ENCODE measurements at places on chromosomes 3 and 15. TPM values are rescaled to one million over a fixed set of nuclear protein-coding genes. Genes with fewer than 3 reads are reported as not detected.

RTP3 gene
- total RNA-seq: not detected

- DNase-seq: no peak
- H3K27me3 ChIP-seq: no peaks in the 10 kb centered on the region
- H3K27ac ChIP-seq: no peak overlapping the region
These were observed 74.2 kb upstream of the PROK2 start for GRCh38 chr3:71859123-71859519.

CCDC39 gene
- total RNA-seq: 0.79 TPM

DNA sequence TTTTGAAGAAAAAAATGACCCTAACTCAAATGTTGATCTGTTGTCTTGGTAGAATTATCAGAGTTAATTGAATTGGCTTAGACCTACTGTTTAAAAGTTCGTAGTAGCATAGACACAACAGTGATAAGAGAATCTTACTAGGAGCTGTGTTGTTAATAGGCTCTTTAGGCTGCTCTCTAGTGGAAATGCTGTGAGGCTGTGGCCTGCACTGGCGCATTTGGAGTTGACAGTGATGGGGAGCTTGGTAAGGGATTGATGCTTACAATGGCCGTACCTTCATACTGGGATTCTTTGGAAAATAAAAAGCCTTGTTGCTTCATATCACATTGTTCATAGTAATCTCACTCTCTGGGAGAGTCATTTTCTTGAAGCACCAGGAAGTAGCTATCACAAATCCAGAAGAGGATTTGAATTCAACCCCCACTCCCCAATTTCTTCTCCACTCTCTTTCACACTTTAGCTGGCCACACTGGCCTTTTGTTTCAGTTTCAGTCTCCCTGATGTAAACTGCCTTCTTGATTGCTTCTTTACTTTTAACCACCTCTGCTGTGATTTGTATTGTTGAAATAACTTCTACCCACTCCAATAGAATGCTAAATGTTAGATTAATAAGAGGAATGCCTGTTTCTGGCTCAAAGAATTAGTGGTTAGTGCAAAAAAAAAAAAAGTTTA, 56.6 kb downstream of the CEP63 start:
- no peak overlapping the region for H3K27ac ChIP-seq
- no peak overlapping the region for H3K4me3 ChIP-seq
- peaks cover 8% of the 10 kb centered on the region for H3K36me3 ChIP-seq
- H3K4me1 ChIP-seq: no peaks in the 10 kb centered on the region
- DNase-seq: no peak

GRCh38 chr15:49902685-49903501, 216.1 kb downstream of the ATP8B4 start:
- H3K4me3 ChIP-seq: no peak overlapping the region
- DNase-seq: no peak
- H3K4me1 ChIP-seq: no peaks in the 10 kb centered on the region

HHLA2 gene
- not detected for total RNA-seq

- H3K27ac ChIP-seq: no peak overlapping the region
- H3K27me3 ChIP-seq: no peaks in the 10 kb centered on the region
- H3K4me3 ChIP-seq: no peak overlapping the region
- DNase-seq: no peak
- peaks cover 12% of the 10 kb centered on the region for H3K36me3 ChIP-seq
- H3K4me1 ChIP-seq: no peaks in the 10 kb centered on the region
These were observed 81.4 kb downstream of the PDE8A start for GRCh38 chr15:85063088-85063487.

DNA sequence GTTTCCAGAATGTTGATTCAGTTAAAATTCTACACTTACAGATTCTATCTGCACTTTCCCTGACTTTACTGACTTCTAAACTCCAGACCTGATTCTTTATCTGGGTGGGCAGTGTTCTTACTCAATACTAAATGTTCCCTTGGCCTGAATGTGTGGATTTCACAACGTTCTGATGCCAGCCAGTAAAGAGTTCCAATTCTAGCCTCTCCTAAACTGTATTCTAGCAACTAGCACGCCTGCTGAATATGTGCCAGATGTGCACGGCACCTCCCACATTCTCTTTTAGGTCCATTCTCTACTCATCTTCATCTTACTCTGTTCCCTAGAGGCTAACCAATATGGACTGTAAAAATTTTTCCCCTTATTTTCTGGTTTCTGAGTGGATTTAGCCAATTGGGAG, 479.5 kb upstream of the AGTR1 start:
- H3K27ac ChIP-seq: no peak overlapping the region
- H3K4me3 ChIP-seq: no peak overlapping the region
- no peaks in the 10 kb centered on the region for H3K27me3 ChIP-seq
- DNase-seq: no peak
- no peaks in the 10 kb centered on the region for H3K36me3 ChIP-seq
- no peaks in the 10 kb centered on the region for H3K4me1 ChIP-seq

DNA sequence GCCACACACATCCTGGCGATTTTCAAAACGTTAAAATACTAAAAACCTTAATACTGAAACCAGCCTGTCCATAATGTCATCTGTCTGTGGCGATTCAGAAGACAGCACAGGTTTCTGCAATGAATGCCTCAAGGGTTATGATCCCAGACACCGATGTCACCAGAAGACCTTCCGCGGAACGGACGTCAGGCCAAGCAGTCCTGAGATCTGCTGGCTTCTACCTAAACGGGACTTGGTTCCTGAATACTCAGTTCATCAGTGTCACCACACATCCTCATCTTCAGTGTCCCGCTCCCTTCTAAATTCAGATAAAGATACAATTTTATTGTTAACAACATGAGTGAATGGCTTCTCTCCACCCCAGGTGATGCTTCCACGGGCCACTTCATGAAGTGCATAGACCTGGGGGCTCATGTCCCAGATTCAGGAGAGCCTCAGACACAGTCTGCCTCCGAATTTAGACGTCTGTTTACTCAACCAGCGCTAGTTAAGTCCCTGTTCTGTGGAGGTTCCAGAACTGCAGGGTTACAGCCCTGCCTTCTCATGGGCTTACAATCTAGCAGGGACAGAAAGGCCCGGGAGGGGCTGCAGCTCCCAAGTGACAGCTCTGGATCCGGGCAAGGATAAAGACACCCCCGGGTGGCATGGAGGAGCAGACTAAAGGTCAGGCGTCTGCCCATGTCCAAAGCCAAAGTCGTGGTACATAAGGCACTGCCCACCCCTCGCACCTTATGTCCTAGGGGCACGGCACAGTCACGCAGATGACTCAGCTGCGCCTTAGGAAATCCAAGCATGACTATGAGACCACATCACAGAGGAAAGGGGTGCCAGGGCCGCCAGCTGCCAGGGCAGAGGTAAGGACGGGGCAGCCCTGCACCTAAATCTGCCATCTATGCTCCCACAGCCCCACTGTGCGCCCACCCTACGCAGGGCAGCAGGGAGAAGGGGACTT, 75.9 kb downstream of the VGLL4 start:
- DNase-seq: no peak
- no peaks in the 10 kb centered on the region for H3K4me1 ChIP-seq
- no peaks in the 10 kb centered on the region for H3K27me3 ChIP-seq

DNA sequence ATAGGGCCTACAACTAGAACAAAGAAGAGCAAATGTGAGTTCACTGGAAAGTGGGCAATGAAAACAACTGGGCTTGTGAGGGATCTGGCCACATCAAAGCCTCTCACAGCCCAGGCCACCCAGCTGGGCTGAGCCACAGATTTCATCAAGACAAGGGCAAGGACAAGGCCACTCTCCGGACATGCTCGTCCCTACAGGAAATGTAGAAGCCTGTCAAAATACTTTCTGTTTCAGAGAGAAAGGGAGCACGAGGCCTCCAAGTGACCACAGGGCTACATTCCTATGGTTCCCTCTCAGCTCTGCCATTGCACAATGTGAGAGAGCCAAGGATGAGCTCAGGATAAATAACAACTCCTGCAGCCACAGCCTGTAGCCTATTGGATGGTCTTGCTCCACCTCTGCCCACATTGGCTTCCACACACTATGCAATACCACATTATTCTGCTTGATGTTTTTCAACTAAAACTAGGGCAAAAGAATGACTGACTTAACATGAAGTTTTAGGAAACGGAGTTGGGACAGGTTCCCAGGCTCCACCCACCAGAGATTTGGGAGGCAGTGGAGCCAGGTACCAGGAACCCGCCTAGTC, 12.1 kb downstream of the TBC1D2B start:
- H3K27me3 ChIP-seq: no peaks in the 10 kb centered on the region
- H3K4me1 ChIP-seq: peaks cover 19% of the 10 kb centered on the region
- H3K4me3 ChIP-seq: no peak overlapping the region
- no peaks in the 10 kb centered on the region for H3K36me3 ChIP-seq
- H3K27ac ChIP-seq: no peak overlapping the region
- DNase-seq: no peak

DNA sequence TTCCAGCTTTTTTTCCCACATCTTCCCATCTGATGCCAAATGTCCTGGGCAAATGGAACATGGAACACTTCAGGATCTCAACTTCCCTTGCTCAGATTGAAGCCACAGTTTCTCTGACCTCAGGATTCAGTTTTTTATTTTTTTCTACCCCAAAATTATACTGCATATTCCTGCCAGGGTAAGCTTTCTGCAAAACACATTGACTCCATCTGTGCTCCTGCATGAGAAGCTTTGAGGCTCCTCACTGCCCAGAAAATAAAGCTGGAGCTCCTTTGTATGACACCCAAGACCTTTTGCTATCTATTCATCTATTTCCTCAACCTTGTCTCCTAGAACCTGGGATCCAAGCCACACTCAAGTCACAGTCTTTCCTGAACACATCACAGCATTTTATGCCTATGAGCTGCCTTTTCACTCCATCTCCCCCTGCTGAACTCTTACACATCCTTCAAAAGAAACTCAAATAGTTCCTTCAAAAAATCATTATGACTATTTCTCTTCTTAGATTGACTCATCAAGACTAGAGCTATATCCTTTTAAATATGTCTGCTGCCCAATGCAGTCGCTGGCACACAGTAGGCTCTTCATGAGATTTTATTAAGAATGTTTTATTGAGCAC, 57.4 kb upstream of the PSMD6 start:
- no peaks in the 10 kb centered on the region for H3K36me3 ChIP-seq
- no peak overlapping the region for H3K27ac ChIP-seq
- peaks cover 5% of the 10 kb centered on the region for H3K4me1 ChIP-seq
- no peaks in the 10 kb centered on the region for H3K27me3 ChIP-seq
- no peak overlapping the region for H3K4me3 ChIP-seq

INSYN1 gene
- total RNA-seq: 2.5 TPM

CSPG4 gene
- 2.0 TPM for total RNA-seq

- H3K27ac ChIP-seq: no peak overlapping the region
- no peak overlapping the region for H3K4me3 ChIP-seq
- no peak for DNase-seq
- H3K4me1 ChIP-seq: peaks cover 9% of the 10 kb centered on the region
These were observed 9.1 kb upstream of the FEM1B start for GRCh38 chr15:68268405-68268804.

GRCh38 chr3:122915300-122916055, 112.1 kb downstream of the SEMA5B start:
- H3K27me3 ChIP-seq: no peaks in the 10 kb centered on the region
- no peak overlapping the region for H3K4me3 ChIP-seq
- no peak overlapping the region for H3K27ac ChIP-seq
- DNase-seq: no peak

DNA sequence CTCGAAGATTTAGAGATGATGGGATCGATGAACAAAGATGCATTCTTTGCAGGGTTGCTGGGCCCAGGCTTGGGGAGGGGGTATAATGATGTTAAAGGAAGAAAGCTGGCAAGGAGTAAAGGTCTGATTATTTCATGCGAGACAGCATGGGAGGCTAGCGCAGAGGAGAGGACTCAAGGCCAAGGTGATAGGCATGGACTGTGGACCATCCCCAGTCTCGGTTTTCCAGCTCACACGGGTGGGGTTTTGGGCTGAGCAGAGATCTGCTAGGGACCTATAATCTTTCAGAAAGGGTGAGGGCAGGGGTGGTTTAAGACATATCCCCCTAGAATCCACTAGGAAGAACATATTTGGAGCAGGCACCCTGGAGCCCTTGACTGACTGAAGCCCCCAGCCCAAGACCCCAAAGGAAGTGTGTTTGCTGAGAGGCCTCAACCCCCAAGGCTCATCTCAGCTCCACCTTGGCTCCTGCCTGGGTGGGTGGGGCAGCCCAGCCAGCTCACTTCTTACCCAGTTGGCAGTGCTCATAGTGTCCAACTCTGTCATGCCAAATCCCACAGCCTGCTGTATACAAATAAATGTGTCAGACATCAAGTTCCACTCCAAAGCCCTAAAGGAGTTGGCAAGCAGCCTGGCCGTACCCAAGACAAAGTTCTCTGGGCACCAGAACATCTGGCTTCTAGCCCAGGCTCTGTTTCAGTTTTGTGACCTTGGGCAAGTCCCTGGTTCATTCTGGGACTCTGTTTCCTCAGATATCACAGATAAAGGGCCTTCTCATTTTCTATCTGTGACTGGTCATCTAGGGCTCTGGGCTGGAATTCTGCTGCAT, 17.9 kb downstream of the ACSBG1 start:
- peaks cover 2% of the 10 kb centered on the region for H3K4me1 ChIP-seq
- no peaks in the 10 kb centered on the region for H3K27me3 ChIP-seq
- H3K36me3 ChIP-seq: no peaks in the 10 kb centered on the region
- H3K27ac ChIP-seq: no peak overlapping the region

TLR9 gene
- total RNA-seq: not detected

ANKUB1 gene
- total RNA-seq: not detected

GPR149 gene
- total RNA-seq: not detected

DNA sequence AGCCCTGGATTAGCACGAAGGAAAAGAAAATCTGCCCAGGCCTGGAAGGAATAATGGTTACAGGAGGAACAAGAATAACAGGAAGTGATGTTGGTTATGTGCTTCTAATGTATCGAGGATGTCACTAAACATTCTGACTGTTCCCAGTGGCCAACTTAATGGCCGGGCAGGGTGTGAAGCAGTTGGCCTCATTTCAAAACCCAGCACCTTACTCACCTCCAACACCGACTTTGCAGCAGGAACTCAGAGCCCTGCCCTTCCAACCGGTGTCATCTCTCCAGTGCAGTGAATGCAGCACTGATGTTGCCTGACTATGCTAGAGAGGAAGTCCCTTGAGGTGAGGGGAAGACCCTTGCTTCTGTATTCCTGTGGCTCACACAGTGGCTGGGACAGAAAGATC, 162.4 kb upstream of the LRTM1 start:
- DNase-seq: no peak
- H3K4me1 ChIP-seq: no peaks in the 10 kb centered on the region
- no peak overlapping the region for H3K4me3 ChIP-seq
- no peaks in the 10 kb centered on the region for H3K36me3 ChIP-seq
- H3K27me3 ChIP-seq: no peaks in the 10 kb centered on the region

DNA sequence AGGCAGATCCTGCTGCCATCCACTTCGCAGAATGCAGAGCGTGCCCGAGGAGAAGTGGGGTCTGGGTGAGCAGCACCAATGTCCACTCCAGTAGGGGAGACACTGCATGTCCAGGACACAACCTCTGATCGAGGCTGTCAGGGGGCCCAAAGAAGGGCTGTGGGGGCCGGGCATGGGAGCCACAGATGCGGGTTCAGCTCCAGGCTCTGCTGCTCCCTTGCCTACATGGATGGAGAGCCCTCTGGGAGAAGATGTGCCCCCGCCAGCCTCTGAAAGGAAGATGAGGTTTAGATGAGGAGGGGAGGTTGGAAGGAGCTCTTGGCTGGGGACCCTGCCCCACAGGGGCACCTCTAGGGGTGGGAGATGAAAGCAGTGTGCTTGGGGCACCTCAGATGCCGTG, 75.4 kb downstream of the KLF13 start:
- H3K27ac ChIP-seq: no peak overlapping the region
- H3K4me3 ChIP-seq: no peak overlapping the region
- no peaks in the 10 kb centered on the region for H3K27me3 ChIP-seq
- no peaks in the 10 kb centered on the region for H3K4me1 ChIP-seq

IL17RD gene
- 31.7 TPM for total RNA-seq

GOLGA8S gene
- total RNA-seq: 0.07 TPM
